ENCODE measurements at places on chromosomes 5 and 9.

DNA sequence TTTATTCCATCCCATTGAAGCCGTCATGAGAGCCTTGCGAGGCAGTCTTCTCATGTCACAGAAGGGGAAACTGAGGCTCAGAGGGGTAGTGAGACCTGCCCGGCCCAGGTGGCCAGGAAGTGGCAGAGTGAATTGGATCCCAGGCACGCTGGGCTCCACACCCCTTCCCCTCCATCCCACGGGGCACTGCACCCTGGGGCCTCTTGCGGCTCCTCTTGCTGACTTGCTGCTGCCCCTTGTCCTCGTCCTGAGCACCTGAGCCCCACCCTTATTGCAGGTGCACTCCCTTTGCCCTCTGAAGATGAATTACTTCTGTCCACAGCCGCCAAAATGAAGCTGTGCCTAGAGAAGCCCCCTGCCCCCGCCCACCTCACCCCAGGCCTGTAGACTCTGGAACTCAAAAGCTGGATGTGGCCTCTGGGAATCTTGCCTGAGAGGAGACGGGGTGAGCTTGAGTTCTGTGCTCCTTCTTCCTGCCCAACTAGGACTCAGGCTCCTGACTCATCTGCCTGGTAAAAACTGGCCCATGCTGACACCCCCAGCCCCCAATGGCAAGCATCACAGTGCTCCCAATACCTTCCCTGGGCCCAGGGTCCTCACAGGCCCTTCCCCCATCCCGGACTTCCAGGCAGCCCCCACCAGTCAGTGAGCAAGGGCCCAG lies 6.4 kb downstream of the NEURL1B start:
- DNase-seq, result no peak

DNA sequence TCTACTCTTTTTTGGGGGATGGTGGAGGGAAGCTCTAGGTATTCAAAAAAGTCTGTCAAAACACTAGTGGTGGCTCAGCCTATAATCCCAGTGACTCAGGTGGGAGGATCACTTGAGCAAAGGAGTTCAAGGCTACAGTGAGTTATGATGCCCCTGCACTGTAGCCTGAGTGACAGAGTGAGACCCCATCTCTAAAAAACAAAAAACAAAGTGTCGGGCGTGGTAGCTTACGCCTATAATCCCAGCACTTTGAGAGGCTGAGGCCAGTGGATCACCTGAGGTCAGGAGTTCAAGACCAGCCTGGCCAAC lies 15.8 kb upstream of the SLC35D2 start:
- DNase-seq, result no peak

DNA sequence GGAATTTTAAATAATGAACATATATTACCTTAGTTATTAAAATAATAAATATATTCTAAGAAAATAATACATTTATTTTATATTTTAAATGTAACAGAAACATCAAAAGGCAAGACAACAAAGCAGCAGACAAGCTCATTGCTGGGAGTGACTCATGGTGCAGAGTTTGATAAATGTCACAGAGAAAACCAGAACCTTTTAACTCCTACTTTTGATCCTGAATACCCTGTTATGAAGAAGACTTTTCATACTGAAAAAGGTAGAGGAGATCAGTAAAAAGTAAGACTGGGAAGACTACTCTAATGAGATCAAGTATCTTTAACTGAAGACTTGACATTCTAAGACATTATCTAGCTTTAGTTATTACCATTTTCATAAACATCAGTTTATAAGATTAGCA lies 99.0 kb upstream of the GNA14 start:
- no peak for DNase-seq

GRCh38 chr9:15763371-15763770 lies 210.5 kb downstream of the CCDC171 start:
- DNase-seq, result no peak

- no peak for DNase-seq
These were observed 97.6 kb upstream of the CDH10 start for GRCh38 chr5:24742334-24742733.

GRCh38 chr5:159456261-159456660 lies 126.0 kb upstream of the IL12B start:
- no peak for DNase-seq

GRCh38 chr9:27497883-27498417 lies 26.1 kb upstream of the IFNK start:
- DNase-seq, result no peak
